ENCODE measurements at places on chromosomes 12 and 14.

- peak; percentile 70 for DNase-seq
Observed at GRCh38 chr12:132445884-132446632, 43.9 kb upstream of the FBRSL1 start.

DNA sequence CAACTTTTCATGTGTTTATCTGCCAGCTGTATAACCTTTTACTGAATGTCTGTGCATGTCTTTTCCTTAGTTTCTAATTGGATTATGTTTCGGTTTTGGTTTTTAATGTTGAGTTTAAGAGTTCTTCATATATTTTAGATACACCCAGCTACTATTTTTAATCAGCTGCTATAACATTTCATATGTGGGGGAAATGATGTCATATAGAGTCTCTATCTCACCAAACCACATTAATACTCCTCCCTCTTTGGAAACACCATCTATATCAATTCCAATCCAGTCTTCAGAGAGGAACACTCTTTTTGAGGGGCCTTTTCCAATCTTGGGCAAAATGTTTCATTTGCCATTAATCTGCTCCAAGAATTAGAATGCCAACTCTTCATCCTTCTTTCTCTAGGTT is 28.5 kb upstream of the GCH1 start:
- no peak for DNase-seq

GRCh38 chr14:58354808-58355207 is 40.9 kb upstream of the TOMM20L start:
- DNase-seq, result no peak

GRCh38 chr14:81371802-81372201 is 28.3 kb downstream of the STON2 start:
- DNase-seq, result no peak
